Erythroblast (primary cell): ENCODE measurements at places on chromosomes 12 and 14.

GRCh38 chr12:2578772-2579171, 216.0 kb upstream of the FKBP4 start:
- no peak for DNase-seq

DNA sequence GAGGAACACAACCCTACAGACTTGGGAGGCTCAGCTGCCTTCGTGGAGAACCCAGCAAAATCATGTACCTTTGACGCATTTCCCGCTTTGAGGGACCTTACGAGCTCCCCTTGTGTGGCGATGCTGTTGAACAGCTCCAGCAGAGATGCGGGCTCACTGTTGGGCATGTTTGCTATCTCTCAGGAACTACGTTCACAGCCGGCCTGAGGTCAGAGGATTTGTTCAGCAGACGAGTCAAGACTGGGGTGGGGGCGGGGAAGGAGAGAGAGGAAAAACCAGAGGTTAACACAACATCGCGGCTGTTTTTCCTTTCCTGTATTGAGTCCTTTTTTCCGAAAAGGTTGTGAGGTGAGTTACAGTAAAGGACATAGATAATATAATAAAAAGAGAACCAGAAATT, 45.9 kb downstream of the SLC25A47 start:
- no peak for DNase-seq

GRCh38 chr14:91396959-91397815, 20.4 kb downstream of the CCDC88C start:
- DNase-seq = peak; percentile 39

GRCh38 chr14:99565383-99565782, 38.6 kb downstream of the CCDC85C start:
- no peak for DNase-seq

- DNase-seq = no peak
Measured at GRCh38 chr14:98926146-98926545, 345.9 kb downstream of the BCL11B start.

GRCh38 chr14:58177125-58177524, 22.8 kb upstream of the ACTR10 start:
- DNase-seq = no peak

DNA sequence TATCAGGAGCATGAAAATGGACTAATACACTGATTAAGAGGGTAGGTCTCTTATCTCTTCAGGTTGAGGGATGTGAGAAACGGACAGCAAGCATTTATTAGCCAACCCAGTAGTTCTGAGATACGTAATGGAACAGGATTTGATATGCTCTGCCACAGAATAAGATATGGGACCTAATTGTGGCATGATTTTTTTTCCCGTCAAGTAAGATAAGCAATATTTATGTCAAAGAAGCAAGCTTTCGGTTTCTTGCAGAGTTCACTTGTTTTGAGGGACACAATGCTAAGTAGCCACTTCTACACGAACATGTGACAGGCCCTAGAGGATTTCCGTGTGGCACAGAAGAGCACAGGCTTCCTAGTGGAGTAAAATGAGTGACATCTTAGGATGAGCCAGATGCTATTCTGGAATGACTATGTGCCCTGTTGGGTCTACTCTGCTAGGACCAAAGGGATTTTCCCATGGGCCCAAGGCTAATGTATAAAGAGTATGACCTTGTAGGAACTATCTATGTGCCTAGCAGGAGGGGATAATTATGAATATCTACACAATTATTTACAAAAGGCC, 57.9 kb downstream of the SLC38A1 start:
- DNase-seq = peak; percentile 7

DNA sequence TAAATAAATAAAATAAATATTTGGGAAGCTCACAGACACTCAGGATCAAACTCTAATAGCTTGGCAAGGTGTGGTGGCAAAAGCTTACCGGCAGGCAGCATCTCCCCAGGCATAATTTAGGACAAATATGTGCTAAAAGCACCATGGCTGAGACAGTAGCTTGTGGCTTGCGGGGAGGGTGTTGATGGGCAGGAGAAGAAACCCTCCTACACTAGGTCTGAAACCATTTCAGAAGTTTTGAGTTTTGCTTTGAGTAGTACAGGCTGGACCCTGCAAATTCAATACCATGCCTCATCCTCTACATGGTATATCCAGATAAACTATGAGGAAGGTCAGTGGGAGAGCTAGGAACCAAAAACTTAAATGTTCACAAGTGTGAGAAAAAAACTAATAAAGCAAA, 33.1 kb downstream of the MAP3K9 start:
- DNase-seq = no peak

- DNase-seq = no peak
Measured at GRCh38 chr14:28468191-28469151, 298.1 kb upstream of the FOXG1 start.

DNA sequence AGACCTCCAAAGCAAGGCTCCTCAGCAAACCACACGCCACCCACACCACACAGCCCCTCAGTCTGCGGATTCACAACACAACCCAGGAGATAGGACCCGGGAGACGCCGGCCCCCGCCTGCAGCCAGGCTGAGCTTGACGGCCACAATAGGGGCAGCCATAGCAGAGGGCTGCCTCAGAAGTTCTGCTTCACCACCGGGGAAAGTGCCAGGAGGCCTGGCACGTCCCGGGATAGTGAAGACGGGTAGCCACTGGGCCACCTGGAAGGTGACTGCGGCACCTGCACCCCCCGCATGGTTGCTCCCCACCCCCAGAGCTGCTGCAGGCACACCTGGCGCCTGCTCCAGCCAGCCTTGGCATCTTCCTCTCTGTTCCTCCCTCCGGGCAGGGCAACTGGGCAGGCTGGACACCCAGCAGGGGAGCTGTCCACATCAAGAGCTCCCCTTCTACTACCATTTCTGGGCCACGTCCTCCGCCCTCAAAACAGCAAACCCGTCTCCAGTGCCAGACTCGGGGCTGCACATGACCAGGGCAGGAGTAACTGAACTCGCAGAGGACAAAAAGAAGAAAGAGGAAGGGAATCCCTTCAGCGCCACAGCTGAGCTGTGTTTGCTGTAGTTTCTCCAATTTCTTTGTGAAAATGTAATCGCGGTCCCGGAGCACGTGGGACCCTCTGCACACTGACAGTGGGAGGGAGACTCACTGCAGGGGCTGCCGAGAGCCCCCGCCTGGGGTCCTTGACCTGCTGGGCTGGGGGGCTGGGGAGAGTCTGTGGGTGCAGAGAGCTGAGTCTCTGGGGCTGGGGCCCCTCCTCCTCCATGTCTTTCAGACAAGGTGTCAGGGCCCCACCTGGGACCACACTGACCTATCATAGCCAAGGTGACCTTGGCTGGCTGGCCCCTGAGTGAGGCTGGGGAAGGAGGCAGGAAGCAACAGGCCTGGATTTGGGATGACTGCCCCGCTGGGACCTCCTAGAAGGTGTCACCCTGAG, 74.2 kb upstream of the C14orf180 start:
- DNase-seq = no peak
